Stimulated activated CD4-positive, alpha-beta T cell treated with anti-CD3 and anti-CD28 coated beads, TNF-alpha, amount 100 ng/mL, for 24 hours (primary cell): ENCODE measurements at places on chromosomes 5 and 9.

DNA sequence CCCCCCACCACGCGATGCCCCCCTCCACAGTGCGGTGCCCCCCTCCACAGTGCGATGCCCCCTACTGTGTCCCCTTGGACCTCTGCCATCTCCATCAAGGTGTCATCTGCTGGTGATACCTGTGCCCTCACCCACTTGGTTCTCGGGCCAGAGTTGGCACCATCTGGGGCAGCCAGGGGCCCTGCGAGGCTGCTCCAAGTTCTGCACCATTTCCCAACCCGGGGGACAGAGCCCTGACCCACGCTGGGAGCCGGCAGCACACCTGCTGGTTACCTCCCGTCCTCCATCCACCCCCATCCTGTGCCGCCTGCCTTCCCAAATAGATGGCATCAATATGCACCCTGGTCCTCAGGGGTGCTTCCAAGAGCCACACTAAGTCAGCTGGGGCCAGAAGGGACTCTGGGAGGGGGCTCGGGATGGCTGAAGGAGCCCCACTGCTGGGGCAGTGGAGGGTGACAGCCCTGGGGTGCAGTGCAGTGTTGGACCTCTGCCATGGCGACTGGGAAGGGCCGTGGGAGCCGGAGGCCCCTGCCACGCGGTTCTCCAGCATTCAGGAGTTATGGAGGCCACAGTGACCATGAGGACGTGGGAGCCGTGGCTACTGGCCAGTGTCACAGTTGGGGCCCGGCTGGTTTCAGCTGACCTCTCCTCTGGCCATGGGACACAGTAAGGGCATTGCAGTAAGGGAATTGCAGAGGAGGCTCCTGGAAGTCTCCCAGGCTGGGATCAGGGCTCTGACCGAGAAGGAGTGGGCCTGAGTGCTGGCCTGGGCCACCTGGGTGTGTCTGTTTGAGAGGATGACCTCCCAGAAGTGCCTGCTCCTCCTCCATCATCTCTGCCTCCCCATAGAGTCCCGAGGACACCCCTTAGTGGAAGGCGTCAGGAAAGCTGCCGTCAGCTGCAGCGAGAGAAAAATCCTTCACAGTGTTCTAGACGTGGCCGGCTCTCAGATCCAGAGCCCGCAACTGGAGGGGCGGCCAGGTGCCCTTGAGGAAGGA lies 44.2 kb upstream of the NOTCH1 start:
- DNase-seq: no peak

DNA sequence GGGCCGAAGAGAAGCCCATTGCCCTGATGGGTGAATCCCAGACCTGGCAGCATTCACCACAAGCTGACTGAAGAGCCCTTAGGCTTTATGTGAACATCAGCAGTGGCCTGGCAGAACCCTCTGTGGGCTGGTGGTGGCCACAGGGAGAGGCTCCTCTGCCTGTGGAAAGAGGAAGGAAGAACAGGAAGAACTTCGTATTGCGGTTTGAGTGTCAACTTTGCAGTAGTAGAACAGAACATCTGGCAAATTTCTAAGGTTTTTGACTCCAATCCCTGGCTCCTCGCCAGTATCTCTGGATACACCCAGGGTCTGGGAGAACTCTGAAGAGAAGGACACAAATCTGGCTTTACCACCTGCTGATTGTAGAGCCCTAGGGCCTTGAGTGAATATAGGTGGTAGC lies 356.4 kb upstream of the GRAMD2B start:
- no peak for DNase-seq

- no peak for DNase-seq
Observed at GRCh38 chr9:119369680-119370366, 588 bp upstream of the BRINP1 start.

DNA sequence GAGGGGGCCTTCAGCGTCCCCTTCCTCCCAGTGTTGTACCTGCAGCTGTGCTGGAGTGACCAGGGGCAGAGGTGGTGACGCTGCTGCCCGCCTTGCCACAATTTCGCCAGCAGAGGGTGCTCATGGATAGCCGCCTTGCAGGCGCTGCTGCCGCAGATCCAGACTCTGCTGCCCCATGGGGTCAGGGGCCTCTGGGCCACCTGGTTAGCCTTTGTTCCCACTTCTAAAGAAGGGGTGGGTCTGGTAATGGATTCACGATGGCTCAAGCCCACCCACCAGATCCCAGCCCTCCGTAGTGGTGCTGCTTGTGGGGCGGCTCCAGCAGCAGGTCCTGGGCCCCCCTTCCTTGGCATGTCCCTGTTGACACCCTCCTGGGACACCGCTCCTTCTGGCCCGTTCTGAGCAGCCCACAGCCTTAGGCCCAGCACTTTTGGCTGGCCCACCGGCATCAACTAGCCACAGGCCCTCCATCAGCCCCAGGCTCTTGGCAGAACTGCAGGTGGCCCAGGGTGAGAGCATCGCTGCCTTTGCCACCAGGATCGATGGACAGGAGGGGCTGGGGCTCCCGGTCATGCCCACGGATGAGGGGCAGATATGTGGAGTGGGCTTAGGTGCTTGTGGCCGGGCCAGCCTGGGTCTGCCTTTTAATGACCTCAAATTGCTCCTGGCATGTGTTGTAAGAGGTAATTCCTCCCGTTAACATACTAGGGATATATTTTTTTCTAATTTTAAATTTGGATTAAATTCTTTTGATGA lies 57.2 kb downstream of the COL5A1 start:
- DNase-seq: peak; percentile 16

DNA sequence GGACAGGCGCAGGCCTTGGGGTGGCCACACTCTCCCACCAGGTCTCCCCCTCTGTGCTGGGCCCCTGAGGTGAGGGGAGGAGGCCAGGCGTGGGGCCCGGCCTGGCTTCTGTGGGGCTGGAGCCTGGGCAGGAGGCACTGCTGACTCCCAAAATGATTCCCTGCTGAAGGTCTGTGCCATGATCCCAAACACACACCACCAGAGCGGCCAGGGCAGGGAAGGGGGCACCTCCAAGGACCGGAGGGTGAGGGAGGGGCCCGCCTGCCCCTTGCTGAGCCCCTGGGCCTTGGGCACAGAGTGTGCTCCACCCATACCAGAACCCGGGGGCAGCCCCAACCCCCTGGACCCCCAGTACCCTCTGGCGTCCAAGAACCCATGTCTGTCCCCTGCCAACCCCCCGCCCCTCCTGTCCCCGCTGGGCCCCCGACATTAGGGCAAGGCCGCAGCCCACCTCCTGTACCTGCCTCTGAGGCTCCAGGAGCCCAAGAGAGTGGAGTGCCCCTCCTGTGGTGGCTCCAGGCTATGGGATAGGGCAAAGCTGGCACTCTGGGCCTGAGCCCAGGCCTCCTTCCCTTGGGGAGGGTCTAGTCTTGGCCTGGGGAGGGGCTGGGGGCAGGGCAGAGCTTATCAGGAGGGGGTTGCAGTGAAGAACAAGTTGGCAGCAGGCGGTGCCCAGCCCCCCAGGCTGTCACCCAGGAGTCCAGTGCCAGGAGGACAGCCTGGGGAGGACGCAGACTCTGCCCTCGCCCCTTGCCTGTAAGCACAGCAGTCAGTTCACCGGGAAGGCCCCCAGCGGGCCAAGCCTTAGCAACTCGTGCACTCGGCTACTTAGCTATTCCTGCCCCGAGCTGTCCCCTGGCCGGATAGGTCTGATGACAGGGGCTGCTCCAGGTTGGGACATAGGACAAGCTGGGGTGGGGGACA lies 2.6 kb upstream of the EGFL7 start:
- DNase-seq: no peak

DNA sequence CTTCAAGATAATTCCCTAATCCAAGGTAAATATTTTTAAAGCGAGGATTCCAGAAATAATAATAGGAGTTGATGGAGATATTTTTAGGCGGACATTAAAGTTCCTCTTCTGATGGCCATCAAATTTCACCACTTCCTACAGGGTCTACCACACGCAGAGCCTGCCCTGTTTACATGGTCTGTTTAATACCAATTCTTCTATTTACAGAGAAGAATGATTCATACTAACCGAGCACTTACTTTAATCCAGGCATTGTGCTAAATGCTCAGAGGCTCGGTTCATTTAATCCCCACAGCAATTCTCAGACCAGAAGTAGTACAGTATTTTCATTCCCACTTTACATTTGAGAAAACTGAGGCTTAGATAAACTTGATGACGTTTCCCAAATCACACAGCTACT lies 3.0 kb upstream of the ITGA1 start:
- no peak for DNase-seq

DNA sequence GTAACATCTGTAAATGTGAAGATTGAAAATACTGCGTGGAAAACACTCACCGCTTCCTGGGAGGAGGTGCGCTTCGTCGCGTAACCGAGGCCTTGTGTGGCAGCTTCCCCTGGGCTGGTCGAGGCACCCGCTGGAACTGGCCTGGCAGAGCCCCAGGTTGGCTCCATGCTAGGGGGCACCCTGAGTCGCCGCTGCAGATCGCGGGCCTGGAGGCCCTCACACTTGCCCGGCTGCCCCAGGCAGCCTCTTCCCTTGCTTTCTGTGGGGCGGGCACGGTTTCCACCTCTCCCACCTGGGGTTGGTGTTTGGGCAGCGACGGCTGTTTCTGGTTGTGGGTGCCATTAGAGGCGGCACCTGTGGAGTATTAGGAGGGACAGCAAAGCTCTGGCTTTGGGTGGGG lies 852 bp downstream of the ZNF354C start:
- DNase-seq: no peak

DNA sequence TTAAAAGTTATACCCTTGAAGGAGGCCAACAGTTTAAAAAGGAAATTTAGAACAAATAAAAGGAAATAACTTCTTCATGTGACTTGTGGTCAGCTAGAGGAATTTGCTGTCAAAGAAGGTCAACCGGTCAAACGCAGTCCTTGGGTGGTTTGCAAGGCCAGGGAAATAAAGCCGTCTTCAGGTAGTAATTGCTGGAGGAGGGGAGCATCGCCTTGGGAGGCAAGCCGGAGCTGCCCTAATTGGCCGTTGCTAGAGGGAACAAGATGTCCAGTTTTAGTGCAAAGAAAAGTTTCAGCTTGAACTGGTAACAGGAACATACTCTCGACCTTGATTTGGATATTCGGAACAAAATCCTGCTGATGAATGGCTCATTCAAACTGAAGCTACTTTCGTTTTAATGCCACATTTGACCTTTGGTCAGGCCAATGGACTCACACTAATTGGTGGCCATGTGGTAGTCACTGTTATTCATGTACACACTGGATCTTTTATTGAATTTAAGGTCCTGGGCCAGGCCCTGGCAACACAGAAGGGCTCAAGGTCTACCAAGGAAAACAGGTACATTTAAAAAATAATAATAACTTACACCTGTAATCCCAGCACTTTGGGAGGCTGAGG lies 47.0 kb upstream of the MYO10 start:
- DNase-seq: no peak

DNA sequence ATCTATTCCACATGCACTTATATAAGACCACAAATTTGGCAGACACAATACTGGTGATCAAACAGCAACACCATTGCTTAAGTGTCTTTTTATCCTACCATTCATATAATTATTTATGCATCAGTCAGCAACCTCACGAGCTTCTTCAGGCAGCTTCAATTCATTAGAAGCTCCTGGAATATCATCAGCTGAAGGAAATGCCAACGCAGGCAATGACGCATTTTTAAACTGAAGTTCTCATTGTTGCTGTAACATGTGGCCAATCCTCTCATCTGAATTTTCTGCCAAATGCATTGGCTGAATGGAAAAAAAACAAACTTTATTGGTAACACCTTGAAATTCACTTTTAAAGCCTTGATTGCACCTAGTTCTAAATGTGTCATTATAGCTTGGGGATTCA lies 376.4 kb upstream of the RGMB start:
- DNase-seq: no peak

DNA sequence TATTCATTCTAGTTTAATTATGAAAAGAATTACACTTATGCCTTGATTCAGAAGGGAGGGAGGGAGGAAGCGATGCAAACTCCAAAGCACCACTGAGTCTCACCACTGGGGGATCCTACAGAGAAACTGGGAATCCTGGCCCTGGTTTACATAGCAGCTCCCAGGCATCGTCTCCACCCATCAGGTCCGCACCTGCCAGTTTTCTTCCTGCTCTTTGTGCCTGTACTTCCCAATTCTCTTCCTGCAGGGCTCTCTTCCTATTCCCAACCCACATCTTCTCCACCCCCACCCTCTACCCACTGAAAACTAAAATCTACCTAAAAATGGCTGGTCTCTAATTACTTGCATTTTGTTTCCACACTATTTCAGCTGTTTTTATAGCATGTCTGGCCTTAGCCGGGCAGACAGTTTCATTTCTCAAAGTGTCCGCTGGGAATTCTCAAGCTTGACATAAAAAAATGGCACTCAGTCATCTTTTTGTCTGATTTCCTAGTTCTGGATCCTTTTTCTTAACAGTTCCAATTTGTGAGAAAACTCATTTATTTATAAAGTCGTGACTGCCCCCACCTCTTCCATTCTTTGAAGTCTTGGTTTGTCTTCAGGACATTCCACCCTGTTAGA lies 1.6 kb upstream of the TNIP1 start:
- DNase-seq: no peak
